ENCODE measurements at places on chromosomes 2 and 18.
A peak's percentile ranks its signal among the peaks of the same experiment; 100 is the strongest.

- no peak for DNase-seq
Measured at GRCh38 chr2:215107216-215108056, 31.0 kb downstream of the ABCA12 start.

GRCh38 chr2:36783246-36783645 lies 86.7 kb downstream of the VIT start:
- DNase-seq = no peak

DNA sequence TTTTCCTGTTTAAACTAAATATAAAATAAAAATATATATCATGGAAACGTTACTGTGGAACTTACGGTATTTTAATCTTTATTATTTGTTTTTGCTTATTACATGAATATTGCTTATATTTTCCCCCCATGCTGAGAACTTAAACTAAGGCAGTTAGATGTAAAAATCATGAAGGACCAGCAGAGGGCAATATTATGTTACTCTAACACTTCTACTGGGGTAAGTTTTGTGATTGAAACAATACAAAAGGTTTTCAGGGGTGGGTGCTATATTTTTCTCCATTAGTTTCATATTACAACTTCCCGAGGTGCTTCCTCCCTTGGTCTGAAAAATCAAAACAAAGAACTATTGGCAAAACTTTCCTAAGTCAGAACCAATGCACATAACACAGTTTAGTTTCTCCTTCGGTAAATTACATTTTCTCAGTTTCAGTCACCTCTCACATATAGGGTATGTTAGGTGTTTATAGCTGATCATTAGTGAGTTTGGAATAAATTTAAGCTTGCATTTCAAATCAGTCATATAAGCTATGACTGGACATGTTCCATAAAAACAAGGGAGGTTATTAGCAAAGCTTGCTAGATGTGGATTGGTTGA lies 54.8 kb downstream of the ZNF407 start:
- no peak for DNase-seq

DNA sequence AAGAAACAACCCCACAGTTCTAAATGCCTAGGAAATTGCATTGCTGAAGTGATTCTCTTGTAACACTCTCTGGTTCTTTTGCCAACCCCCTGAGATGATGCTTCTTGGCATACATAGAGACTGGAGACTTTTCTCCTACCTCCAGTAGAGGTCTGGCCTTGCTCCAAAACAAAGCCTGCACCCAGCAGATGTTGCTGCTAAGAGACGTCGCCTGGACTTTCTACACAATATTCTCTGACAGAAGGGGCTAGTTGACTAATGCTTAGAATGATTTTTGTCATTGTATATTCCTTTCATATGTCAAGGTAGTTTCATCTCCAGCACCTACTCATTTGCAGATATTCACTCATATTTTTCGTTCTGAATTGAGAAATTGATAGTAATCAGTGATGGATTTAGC lies 24.6 kb downstream of the SOWAHC start:
- DNase-seq = no peak

DNA sequence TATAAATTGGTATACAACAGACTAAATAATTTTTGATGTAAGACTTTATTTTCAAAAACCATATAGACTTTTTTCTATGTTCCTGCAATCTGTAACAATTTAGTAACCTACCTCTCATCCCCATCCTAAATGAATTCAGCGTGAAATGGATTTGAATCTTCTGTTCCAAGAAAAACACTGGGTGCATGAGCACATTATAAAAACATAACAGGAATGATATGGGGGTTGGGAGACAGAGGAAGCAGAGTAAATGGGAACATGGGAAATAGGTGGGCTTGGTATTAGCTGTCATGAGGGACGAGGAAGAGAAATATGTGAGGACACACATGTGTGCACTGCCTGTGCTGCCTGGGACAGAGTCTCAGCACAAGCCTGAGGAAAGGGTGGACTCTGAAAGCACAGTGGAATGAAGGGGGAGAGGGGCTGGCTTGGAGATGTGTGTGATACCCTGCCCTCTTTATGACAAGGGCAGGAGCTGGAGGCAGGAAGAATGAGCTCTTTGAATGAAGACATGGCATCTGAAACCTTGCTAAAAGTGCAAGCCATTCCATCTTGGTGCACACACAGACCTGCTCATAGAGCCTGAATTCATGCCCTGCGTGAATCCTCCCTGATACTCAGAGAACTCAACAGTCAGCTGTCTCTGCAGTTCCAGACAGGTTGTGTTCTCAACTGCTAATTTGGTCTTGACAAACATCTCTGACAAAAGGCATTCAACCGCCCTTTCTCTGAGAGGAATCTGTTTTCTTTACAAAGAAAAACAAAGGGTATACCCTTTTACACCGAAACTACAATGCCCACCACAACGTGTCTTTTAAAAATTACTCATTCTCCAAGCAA lies 66.6 kb downstream of the EPB41L3 start:
- DNase-seq = no peak

GRCh38 chr2:43136876-43137275 lies 89.5 kb downstream of the ZFP36L2 start:
- DNase-seq = no peak

- DNase-seq = no peak
Measured at GRCh38 chr2:41877114-41877678, 170.6 kb upstream of the PKDCC start.

DNA sequence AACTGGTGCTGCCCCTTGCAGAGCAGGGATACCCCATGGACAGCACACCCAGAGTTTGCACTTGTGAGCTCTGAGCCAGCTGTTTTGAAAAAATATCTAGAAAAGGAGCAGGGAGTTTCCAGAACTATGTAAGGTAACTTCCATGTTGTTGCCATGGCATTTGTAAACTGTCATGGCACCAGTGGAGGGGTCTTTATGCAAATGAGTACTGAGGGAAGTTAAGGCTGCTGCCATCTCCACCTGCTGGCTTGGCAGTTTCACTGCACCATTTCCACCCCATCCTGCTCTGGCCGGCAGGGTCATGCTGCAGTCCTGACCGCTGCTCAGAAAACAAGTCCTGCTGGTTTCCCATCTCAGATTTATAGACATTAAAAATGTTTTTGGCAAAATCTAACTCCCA lies 52.3 kb upstream of the SNTG2 start:
- no peak for DNase-seq

DNA sequence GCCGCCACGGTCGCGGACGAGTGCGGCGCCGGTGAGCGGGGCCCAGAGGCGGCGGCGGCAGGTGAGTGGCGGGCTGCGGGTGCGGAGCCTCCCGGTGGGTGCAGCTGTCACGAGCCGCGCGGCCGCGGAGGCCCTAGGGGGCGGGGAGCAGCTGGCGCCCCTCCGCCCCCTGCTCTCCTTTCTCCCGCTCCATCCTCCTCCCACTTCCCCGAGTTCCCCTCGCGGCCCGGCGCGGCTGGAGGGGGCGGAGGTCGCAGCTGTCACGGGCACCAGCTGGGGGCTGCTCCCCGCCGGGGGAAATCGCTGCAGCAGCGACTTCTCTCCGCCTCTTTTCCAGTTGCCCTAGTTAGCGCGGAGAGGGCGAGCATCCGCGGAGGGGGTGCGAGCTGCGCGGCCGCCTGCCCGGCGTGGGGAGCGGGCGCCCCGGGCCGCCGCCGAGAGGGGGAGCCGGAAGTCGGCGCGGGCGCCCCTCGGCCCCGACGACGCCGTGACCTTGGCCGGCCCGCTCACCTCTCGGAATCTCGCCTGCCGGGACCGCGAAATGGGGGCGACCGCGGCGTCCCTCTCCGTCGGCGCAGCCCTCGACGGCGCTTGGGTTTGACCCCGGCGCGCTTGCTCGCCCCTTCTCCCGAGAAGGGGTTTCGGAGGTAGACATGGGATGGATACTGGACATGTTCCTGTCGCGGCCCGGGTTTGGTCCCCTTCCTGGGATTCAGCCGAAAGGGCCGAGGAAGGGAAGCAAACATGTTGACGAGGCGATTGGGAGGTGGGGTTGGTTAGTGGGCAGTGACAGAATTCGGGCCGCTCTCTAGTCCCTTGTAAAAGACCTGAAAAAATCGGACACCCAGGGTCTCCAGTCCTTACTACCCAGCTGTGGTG lies 727 bp downstream of the NCOA1 start:
- peak; percentile 66 for DNase-seq

GRCh38 chr2:46335391-46336282 lies 38.4 kb downstream of the EPAS1 start:
- peak; percentile 7 for DNase-seq

DNA sequence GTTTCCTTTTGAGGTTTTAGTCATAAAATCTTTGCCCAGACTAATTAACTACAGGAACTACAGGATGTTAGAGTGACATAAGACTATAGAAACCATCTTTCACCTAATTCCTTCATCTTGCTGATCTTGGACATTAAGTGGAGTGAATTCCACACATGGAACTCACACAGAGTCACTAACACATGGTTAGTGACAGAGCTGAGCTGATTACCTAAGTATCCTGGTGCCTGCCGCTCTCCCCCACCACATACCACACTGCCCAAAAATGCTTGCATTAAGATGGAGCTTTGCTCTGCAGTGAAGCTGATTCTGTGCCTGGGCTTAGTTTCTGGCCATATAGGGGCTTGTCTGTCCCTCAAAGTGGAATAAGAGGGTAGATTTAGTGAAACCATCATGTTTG lies 332.9 kb upstream of the NT5C1B start:
- DNase-seq = no peak

- DNase-seq = no peak
Measured at GRCh38 chr2:182372661-182373060, 54.2 kb downstream of the PDE1A start.

- no peak for DNase-seq
Measured at GRCh38 chr2:27960237-27960912, 69.8 kb downstream of the BABAM2 start.

DNA sequence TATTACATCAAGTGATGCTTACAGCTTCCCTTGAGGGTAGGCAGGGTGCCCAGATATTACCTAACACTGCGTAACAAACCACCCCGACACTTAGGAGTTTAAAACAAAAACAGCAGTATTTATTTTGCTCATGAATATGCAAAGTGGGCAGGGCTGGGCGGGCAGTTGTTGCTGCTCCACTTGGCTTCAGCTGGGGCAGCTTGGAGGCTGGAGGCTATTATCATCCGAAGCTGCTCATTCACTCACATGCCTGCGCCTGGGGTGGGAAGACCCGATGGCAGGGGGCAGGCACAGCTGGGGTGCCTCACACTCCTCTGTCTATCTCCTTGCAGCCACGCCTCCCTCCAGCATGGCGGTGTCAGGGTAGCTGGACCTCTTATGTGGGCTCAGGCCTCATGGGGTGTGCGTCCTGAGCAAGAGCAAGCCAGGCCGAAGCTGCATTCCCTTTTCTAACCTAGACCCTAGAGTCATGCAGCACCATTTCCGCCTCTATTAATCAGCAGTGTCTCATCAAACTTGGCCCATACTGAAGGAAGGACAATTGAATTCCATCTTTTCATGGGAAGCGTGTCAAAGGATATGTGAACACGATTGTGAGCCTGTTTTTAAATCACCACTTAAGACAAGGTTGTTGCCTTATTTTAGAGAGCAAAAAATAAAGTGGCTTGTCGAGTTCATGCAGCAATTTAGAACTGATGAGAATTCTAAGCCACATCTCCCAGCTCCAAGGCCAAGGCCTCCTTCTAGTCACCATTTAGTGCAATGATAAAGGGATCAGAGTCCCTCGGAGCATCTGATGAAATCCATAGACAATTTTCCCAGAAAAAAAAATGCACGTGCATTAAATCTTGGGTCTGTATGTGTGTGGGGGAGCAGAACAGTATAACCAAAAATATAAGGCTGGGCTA lies 54.9 kb downstream of the SDC1 start:
- DNase-seq = no peak

Measured in endothelial cell (in vitro differentiated cells).